NCI-H2107 (cell line): ENCODE measurements at places on chromosomes 7 and 10.
A peak's percentile ranks its signal among the peaks of the same experiment; 100 is the strongest.

DNA sequence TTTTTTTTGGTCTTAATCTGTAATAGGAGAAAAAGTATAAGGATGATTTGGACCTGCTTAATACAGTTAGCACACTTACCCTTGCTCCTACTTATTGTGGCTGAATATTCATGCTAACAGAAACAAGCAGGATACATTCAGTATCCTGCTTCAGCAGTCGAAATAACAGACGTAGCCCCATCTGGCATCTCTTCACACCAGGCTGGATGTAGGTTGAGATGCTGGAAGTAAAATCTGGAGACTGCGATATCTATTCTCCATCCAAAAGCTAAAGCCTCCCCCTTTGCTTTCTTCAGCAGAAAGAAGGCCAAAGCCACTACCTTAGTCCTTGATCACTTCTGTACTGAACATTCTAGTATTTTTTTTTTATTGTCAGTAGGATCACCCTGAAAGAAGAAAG is 537.4 kb downstream of the AUTS2 start:
- DNase-seq: no peak

GRCh38 chr10:52257692-52258075 is 56.4 kb upstream of the DKK1 start:
- DNase-seq: no peak

DNA sequence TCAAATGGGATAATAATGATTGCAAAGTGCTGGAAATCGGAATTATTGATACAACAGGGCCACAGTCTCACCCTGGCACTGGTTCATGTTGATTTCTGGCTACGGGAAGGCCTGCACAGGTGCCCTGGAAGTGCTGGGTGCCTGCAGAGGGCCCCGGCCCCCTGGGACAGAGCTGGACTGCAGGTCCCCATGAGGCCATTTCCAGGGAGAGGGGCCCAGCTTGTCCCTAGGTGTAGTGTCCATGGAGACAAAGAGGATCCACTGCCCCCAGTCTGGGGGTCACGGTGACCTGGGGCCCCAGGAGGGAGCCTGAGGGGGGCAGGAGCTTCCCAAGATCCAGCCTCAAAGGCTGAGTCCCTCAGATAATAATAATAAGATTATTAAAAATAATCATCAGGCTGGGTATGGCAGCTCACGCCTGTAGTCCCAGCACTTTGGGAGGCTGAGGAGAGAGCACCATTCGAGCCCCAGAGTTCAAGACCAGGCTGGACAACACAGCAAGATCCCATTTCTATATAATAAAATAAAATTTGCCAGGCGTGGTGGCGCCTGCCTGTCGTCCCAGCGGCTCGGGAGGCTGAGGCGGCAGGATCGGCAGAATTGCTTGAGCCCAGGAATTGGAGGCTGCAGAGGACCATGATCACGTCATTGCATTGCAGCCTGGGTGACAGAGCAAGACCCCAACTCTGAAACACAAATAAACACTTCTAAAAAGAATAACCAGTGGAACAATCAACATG is 98.1 kb downstream of the MICALL2 start:
- no peak for DNase-seq

GRCh38 chr10:124741922-124742412 is 2.2 kb downstream of the FAM53B start:
- no peak for DNase-seq

DNA sequence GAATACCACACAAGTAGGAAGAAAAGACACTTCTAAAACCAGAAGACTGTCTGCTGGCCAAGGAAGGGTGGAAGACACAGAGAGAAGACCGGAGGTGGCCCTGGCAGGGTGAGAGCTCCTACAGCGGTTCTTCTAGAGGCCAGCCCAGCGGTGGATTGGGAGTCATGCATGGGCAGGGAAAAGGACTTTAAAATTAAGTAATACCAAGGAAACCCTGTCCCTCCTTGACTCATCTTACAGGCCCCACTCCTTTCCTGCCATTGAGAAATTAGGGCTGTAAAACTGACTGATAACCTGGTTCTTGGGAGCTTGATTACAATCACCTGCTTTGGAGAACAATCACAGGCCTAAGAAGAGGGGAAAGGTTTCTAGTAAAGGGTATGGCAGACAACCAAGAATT is 16.1 kb downstream of the CALML3 start:
- DNase-seq: no peak

DNA sequence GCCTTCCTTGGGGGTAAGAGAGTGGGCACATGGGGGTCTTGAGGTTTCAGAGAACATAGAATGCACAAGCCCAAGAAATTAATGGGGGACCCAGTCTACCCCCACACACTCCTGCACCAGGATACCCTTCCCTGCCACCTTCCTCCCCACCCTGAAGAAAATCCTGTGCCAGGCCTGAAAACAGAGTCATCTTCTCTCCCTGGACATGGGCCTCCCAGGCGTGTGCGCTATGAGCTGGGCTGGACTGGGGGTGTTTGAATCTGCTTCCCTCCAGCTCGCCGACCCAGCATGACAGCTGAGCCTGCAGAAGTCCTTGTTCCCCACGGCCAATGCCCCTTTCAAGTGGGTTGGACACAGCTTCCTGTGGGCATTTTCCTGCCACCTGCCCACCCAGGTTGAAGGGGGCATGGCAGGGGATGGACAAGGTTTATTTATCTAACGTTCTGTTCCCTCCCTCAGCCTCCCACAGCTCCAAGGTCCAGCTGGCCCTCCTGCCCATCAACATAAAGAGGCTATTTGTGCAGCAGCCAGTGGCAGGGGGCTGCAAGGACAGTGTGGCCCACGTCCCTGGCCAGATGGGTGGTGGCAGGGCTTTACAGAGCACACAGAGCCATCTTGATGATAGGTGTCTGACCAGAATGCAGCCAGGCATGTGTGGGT is 141.0 kb downstream of the SH3PXD2A start:
- DNase-seq: no peak

DNA sequence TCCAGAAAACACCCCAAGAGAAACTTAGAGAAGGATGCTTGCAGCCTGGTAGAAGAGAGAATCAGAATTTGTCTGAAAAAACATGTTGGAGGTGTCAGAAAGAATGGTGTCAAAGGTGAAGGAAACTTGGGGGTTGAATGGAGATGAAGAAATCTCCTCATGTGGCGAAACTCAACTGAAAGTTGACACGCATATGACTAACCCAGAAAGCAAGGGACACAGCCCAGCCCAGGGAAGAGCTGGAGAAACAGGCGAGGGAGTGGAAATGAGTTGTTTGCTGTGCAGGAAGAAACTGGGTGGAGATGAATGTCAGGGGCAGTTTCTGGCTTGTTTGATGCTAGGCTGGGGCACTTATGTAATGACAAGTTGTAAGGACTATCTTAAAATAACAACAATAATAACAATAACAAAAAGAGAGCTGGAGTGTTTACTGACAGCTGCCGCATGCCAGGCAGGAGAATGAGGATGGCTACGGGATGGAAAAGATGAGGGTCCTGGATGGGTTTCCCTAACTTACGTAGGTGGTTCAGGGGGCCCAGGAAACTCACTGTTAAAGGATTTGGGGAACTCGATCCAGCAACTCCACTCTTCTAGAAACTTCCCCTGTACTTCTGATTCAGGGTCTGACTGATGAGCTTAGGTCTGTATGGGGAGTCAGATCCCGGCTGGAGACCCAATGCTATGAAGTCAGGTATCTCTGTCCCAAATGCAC is 57.4 kb downstream of the MAP3K8 start:
- DNase-seq: no peak

DNA sequence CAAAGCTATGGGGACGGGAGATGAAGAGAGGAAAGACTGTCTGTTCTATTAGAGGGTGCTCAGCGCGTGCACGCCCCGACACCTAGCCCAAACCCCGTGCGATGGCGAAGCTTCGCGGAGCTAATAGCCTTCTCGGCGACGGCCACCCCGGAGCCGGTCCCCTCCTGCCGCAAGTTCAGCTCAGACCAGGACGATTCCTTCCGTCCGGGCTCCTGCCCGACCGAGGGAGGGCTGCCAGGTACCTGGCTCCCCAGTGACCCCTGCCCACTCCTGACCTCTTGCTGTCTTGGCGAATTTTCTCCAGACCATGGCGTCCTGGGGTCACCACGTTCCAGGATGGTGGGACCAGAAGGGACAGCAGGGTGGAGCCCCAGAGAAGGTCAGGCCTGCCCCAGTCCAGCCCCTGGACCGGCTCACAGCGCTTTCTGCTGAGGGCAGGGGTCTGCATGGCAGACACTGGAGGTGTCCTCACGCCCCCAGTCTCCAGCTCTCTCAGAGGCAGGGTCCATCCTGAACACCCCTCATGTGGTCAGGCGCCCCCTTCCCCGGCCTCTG is 36.7 kb downstream of the UNCX start:
- no peak for DNase-seq

DNA sequence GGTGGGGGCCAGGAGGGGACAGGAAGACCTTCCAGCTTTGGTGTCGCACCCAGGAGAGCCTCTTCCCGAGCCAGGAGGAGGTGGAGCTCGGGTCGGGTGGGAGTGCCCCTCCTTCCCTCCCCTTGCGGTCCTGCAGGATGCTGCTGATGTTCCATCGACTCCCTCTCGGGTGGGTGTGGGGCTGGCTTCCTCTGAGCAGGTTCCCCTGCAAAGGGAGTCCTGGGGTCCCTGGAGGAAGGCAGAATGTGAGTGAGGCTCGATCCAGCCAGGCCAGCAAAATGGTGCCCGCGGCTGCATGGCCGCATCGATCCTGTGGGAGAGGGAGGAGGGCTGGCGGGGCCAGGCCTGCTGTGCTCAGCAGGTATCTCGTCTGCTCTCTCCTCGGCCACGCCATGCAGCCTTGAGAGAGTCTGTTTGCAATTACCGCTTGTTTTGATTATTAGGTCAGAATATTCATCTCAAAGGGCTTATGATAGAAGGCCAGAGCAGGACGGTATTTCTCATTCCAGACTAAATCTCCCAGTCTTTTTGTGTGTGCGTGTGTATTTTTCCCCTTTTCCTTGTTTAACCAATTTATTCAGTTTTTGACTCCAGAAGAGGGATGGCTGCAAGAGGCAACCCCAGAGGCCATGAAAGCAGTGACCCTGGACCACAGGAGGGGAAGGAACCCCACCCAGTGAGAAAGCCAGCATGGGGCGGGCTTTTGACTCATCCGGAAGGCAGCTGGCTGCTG is 137.3 kb upstream of the ZMIZ1 start:
- DNase-seq: no peak

GRCh38 chr7:5417106-5418071 is 6.2 kb downstream of the TNRC18 start:
- no peak for DNase-seq

DNA sequence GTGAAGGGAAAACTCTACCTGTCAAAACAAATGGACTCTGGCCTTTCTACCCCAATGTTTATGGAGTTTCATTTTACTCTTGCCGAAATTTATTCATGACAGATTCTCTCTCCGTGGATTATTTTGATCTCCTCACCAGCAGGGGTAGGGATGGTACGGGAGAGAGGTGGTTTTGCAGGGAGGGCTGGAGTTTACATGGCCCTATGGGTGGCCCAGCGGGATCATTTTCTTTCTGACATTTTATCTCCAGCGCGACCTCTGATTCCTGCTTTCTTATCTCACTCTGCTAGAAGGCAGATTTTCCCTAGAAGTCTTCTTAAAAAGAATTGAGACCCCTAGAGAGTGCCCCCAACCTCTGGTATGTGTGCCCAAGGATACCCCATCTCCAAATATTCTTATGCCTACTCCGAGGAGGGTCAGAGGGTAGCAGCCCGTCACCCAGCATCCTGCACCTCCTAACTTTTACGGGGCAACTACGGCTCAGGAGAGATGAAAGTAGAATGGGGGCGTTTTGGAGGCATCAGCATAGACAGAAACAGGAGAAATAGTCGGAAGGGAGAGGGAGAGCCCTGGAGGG is 10.1 kb upstream of the GATA3 start:
- no peak for DNase-seq

GRCh38 chr7:55427800-55428199 is 62.7 kb downstream of the LANCL2 start:
- DNase-seq: peak; percentile 74

DNA sequence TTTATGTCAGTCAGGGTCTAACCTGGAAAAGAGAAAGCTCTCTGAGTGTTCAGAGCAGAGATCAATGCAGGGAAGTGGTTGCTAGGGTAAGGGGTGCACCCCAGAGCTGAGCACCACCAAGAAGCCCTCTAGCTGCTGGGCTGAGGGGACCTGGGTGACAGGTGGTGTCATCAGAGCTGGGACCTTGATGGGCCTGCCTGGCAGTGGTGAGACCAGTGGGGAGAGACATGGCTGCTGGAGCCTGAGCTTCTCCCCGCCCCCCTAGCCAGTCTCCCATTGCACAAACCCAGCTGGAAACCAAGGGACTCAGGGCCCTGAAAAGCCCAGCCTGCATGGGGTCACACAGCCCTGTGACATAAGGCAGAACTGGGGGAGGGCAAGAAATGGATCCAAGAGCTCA is 49.1 kb upstream of the OSBPL3 start:
- no peak for DNase-seq

GRCh38 chr10:59891936-59892335 is 14.4 kb downstream of the CCDC6 start:
- DNase-seq: no peak

- no peak for DNase-seq
Measured at GRCh38 chr7:88357294-88357693, 50.6 kb upstream of the STEAP4 start.

DNA sequence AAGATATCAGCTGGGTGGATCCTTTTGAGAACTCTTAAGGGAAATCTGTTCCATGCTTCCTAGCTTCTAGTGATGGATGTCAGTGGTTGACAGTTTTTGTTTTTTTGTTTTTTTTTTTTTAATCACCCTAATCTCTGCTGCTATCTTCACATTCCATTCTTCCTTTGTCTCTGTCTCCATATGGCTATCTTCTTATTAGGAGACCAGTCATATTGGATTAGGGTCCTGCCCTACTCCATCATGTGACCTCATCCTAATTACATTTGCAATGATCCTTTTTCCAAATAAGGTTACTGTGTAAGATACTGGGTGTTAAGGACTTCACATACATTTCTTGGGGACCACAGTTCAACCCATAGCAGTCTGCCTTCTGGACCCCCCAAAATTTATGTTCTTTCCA is 69.7 kb downstream of the MLLT10 start:
- no peak for DNase-seq

DNA sequence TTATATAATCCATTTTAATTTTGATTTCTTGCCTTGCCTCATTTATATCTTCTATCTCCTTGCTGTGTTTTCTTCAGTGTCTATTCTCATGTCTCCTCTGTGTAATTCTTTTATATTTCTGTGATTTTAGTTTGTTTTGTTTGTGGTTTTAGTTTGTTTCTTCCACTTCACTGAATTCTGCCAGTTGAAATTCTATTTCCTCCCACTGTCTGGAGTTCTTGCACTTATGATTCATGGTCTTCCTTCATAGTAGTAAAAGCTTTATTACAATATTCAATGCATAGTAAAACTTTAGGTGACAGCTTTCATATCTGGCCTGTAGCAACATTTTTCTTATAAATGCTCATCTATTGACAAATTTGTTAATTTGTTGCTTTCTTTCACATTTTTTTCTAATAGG is 113.3 kb downstream of the MAGI2 start:
- DNase-seq: no peak
